ENCODE measurements at places on chromosomes 3 and 15.

DNA sequence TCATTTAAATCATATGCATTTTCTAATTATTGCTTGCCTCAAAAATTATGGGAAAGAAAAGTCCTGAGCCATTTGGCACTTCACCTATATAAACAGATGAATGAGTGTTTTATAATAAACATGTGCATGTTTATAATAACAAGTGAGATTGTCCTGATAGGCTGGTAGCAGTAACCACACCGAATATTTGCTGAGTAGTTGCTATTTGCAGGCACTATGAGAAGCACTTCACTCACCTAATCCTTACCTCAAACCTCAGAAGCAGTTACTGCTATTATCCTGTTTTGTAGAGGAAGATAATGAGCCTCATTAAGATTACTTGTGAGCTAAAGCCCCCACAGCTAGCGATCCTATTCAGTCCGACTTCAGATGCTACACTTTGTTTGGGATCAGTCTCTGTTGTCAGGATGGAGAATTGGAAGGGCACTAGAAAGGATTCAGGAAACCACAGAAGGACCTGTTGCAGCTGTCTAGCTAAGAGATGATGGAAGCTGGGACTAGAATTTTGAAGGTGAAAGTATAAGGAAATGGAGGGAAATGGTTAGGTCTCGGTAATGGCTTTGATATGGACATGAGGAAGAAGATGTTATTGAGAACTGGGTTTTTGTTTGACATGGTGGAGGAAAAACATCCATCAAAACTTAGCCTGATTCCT lies 28.4 kb upstream of the MAGI1 start:
- DNase-seq, result no peak

DNA sequence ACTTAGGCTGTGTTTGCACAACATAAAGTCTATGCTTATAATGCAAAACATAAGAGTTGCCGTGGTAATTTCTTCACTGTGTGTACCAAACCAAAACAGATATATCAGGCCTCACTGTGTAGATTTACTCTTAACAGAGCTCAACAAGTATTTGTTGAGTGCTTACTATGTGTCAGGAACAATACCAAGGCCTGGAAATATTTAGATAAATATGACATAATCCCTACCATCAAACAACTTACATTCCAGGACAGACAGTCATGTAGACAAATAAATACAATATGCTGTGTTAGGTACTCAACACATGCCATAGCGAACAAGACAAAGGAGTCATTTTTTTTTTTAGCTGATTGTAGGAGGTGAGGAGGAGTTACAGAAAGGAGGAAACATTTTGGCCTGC lies 554.0 kb downstream of the NSUN3 start:
- no peak for DNase-seq

- DNase-seq, result no peak
These were observed 194.1 kb downstream of the TPRG1 start for GRCh38 chr3:189365609-189366564.

- no peak for DNase-seq
These were observed 9.8 kb downstream of the FAM174B start for GRCh38 chr15:92645731-92646130.

- DNase-seq, result peak; percentile 61
These were observed at the start of gene SCG3 for GRCh38 chr15:51681303-51681963. Gene SCG3 (plus strand): TSS chr15:51681503. CDS start chr15:51681756, 253 bp downstream.

GRCh38 chr15:80384432-80384831 lies 19.8 kb upstream of the ARNT2 start:
- DNase-seq, result no peak

DNA sequence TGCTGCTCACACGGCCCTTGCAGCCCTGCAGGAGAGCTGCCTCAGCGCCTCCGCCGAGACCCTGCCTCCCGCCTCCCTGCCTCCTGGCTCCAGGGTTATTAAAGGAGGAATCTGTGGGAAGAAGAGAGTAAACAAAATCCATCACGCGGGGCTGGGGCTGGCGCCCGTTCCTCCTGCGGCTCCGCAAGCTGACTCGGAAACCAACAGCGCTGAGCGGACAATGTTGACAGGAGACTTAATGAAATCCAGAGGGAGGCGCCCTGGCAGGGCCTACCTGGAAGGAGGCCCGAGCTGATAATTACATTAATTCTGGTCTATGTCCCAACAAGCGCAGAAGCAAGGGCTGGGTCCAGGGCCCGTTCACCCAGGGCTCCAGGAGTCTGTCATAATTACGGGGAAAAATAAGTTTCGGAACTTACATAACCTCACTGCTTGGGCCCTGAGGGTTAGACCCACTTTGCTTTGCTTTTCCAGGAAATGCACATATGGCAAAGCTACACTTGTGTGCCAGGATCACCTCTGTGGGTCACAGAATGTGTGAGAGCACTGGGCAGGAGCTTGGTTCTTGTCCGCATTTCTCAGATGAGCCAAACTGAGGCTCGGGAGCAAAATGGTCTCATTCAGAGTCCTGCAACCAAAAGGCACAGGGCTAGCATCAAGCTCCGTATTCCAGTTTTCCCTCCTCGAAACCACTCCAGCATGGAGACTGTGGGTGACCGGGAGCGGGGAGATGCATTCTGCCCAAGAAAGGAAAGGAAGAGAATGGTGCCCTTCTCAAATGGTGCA lies 43.8 kb upstream of the SLC6A6 start:
- no peak for DNase-seq

- no peak for DNase-seq
These were observed 37.8 kb downstream of the LSM3 start for GRCh38 chr3:14216257-14217048.

- DNase-seq, result no peak
These were observed 433.3 kb downstream of the FOXP1 start for GRCh38 chr3:71149959-71150954.

DNA sequence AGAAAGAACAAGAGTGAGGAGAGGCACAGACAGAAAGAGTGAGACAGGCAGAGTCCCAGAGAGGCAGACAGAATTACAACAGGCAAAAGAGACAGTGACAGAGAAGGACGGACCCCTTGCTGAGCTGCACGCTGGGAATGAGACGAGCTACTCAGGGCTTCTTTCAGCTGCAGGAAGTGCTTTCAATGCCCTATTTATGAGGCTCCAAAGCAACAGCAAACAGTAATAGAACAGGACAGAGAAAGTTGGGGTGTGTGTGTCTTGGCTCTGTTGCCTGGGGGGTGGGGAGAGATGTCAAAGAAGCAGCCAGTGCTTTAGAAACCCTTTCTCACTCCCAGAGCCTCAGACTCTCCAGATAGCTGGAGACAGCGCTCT lies 502 bp upstream of the TIMP4 start:
- DNase-seq, result no peak

DNA sequence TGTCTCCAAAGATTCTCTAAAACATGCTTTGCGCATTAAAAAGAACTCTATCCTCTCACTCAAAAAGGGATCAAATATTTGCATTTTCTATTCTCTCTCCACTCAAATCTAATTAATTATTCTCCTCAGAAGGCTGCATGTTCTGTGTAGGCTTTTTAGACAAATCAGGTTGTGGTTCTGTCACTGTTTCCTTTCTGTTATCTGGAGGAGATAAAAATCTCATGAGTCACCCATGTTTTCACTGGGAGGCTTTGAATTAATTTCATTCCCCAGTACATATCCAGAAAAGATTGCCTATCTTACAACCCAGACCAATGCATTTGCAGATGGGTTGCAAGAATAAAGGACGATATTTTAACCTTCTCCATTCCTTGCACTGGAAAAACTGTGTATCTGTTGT lies 446.5 kb downstream of the GRM7 start:
- DNase-seq, result no peak

- no peak for DNase-seq
These were observed 38.3 kb upstream of the IL12A start for GRCh38 chr3:159950156-159950898.

- no peak for DNase-seq
These were observed 856.0 kb downstream of the FHIT start for GRCh38 chr3:60395173-60395762.

GRCh38 chr3:195255571-195256501 lies 15.1 kb downstream of the XXYLT1 start:
- DNase-seq, result no peak

GRCh38 chr15:59434481-59434880 lies 3.5 kb upstream of the FAM81A start:
- no peak for DNase-seq

GRCh38 chr3:141529256-141529655 lies 42.4 kb downstream of the RASA2 start:
- DNase-seq, result no peak

GRCh38 chr3:33071181-33071580 lies 25.8 kb downstream of the GLB1 start:
- DNase-seq, result no peak

DNA sequence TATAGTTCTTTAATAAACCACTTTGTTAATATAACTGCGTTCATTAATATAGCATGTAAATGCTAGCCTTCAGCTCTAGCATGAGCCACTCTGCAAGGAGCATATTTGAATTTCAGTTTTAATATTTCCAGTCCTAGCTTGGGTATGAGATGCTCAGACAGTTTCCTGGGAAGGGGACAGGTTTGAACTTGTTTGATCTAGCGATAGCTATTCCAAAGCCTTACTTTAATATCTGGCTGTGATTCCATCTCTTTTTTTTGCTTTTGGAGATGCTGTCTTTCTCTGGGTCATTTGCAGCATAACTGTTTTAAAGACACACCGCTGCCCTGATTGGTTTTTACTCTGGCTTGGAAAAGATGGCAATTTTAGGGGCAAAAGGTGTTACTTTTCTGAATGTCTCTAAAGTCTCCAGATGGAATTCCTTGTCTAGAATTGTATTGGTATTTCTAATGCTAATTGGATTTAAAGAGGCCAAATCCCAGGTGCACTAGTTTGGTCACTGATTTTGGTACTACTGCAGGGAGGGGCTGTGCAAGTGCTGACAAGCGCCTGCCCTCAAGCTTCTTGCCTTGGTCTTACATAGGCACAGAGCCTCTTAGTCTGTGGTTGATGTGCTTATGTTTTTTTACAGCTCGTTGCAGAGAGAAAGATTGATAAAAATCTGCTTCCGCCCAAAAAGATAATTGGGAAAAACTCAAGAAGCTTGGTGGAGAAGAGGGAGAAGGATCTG lies 2.8 kb downstream of the NISCH start:
- no peak for DNase-seq

DNA sequence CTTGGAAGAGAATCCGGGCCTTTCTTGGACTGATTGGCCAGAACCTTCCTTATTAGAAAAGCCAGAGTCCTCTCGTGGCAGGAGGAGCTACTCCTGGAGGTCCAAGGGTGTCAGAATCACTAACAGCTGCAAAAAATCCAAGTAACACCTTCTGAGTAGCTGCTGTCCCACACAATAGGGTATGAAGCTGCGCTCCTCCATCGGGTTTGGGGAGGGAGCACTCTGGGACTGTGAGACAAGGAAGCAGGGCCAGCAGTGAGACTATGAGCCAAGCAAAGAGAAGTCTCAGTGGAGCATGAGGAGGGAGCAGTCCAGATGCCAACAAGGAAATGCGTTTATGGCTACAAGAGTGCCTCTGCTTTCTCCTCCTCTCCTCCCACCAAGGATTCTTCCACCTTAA lies 21.7 kb downstream of the SEMA3G start:
- no peak for DNase-seq

- no peak for DNase-seq
These were observed 16.7 kb upstream of the ERICH6 start for GRCh38 chr3:150720444-150720843.

DNA sequence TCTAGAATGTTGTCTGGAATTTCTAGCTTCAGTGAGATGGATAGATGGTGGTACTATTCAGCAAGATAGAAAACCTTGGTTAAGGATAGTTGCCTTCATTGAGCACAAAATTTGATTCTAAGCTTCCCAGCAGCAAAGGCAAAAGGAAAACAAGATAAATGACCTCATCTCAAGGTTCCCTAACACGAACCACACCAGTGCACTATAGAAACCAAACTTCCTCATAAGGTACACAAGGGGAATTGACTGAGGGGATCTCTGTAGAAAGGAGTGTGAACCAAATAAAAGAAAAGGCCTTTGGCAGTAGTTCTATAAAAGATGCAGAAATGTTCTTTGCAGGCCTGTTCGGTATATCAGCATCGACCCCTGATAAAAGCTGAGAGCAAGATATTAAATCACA lies 288.9 kb downstream of the SHQ1 start:
- no peak for DNase-seq

Measured in NCI-H1048 (cell line).